ENCODE measurements at places on chromosomes 16 and 17.

DNA sequence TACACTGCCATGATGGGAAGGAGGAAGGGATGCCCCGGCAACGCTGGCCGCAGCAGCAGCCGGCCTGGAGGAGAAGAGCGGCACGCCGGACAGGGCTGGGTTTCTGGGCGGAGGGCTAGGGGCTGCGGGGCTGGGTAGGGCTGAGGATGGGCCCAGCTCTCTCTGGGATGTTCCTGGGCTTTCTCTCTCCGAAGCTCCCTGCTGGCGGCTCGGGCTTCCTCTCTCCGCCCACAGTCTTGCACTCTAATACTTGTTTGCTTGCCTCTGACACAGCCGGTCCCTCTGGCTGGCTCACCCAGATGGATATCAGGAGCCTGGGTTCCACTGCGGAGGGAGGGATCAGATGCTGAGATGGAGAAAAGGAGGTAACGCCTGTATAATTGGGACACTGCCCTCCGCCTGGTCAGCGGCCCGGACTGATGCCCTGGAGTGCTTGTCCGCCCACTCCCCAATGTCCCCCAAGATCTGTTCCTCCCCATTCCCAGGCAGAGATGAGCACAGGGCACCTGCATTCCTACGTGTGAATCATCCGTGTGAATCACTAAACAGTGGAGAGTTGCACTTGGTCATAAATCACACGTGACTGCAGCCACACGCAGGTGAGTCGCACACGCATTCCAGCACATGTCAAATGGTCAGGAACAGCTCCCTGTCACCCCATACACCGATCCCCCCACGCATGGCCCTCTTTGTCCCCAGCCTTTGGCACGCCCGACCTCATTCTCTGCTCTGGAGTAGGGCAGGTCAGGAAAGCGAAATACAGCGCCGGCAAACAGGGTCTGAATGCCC is at the start of gene ALOXE3:
ALOXE3 (minus strand) TSS at position 535 of the 789 bp plus-strand sequence; CDS start at position 11, 524 bp downstream.
- no peak for DNase-seq

DNA sequence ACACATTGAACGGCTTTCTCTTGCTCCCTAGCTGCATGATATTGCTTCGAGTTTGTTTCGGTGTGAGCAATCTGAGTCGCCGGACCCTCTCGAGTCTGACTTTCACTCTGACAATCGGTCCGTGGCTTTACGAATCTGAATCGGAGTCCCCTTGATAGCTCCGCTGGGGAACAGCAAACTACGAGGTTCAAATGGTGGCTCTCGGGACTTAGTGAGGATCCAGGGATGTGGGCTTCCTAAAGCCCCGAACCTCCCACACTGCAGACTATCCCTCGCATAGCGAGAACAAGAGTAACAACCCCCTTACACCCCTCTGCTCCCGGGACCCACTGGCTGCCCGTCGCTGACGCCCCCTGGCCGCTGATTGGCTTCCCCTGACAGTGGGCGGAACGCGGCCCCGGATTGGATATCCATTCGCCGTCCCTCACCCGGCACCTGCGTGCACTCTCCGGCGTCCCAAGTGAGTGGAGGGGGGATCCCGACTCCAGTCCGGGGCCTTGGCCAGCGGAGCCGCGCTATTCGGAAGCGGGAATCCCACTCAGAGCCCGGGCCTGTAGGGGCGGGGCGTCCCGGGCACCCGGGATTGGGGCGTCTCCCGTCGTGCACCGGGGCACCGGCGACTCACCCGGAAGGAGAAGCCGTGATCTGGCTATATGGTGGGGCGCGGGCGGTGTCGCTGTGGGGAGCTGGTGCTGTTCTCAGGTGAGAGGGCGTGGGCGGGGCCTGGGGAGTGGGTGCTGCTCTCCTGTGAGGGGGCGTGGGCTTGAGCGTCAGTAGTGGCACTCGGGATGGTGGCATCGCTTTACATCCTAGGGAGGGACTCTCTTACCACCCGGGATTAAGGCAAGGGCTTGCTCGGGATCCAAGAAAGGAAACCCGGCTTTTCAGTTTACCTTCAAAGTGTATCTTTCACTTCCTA is at the start of gene SNX11:
SNX11 (plus strand) TSS at position 630 of the 919 bp plus-strand sequence. CDS start 4,278 bp downstream, outside the sequence.
- DNase-seq: no peak

- DNase-seq: peak; percentile 46
Observed at GRCh38 chr16:56513972-56514371, 5.9 kb downstream of the BBS2 start.

DNA sequence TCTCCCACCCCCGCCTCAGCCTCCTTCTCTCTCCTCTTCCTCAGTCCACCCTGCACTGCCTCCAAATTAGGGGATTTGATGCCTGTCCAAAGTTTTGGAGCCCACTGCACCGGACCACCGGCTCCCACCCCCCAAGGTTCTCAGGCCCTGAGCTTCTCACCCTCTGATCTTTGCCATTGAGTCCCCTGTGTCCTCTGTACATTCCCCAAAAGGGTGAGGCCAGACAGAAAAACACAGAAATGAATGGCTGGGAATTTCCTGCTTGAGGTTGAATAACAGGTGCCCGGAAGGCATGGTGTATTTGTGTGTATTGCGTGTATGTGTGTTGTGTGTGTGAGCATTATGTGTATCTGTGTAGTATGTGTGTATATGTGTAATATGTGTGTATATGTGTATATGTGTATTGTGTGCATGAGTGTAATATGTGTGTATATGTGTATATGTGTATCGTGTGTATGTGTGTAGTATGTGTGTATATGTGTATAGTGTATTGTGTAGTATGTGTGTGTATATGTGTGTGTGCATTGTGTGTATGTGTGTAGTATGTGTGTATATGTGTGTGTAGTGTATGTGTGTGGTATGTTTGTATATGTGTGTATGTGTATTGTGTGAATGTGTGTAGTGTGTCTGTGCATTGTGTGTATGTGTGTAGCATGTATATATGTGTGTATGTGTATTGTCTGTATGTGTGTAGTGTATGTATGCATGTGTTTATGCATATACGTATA is 16.0 kb upstream of the CCL17 start:
- no peak for DNase-seq

DNA sequence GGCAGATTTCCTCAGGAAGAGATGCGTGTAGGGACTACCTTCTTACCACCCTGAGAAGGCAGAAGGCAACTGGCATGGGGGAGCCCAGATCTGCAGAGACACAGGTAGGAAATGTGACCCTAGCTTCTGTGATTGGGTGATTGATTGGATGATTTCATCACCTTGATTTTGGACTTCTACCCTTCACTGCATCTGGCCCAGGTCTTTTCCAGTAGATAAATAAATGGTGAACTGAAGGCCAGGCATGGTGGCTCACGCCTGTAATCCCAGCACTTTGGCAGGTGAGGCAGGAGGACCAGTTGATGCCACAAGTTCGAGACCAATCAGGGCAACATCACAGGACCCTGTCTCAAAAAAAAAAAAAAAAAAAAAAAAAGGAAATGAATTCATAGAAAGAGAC is 14.7 kb upstream of the SMURF2 start:
- no peak for DNase-seq

GRCh38 chr16:24347556-24347955 is 91.4 kb downstream of the CACNG3 start:
- no peak for DNase-seq

DNA sequence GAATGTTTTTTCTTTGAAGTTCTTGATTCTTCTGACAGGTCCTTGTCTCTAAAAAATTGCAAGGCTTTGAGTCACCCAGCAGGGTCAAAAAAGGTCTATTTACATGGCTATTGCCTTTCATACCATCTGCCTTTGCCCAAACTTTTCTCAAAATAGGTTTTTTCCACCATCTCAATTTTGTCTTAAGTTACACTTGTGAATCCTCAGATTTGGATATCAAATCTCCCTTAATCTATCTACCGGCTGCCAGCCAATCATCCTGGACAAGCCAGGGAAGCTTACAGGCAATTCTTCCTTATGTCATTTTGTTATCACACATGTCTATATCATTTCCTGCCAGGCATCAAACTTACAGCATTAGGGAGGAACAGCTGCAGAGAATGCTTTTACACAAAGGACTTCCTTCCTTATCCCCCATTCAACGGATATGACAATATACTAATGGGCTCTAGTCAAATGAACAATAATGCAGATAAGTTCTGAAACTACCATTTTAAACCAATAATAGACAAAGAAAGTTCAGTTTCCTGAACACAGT is 104.1 kb upstream of the CORO6 start:
- no peak for DNase-seq

DNA sequence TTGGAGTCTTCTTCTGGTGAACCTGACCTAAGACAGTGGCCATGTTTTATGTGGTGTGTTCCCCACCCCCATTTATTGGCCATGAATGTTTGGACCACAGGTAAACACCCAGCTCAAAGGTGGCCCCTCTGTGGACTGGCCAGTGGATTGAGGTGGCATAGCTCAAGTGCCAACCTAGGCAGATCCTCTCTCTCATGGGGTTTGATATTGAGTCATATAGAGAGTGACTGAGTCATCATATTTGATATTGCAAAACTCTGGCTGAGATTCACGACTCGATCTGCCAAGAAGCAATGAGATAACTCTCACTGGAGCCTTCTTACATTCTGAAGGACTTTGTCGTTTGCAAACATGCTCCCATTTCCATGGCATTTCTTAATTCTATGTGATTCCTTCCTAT is 10.5 kb upstream of the TEKT3 start:
- peak; percentile 63 for DNase-seq

DNA sequence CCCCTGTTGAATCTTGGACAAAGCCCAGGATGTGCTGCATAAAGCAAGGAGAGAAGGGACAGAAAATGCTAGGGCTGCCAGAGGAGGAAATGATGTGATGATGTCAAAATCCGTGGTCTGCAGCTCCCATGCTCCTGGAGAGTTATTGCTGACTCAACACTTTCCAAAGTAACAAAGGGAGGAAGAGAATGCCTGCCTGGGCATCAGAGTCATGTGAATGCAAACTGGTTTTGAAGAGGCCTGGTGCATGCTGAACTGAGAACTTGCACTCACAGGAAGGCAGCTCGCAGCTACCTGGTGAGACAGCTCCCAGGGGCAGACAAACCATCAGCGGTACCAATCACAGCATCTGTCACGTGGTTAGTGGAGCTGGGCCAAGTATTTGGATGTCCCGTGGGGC is 2.8 kb downstream of the MARVELD3 start:
- DNase-seq: no peak

DNA sequence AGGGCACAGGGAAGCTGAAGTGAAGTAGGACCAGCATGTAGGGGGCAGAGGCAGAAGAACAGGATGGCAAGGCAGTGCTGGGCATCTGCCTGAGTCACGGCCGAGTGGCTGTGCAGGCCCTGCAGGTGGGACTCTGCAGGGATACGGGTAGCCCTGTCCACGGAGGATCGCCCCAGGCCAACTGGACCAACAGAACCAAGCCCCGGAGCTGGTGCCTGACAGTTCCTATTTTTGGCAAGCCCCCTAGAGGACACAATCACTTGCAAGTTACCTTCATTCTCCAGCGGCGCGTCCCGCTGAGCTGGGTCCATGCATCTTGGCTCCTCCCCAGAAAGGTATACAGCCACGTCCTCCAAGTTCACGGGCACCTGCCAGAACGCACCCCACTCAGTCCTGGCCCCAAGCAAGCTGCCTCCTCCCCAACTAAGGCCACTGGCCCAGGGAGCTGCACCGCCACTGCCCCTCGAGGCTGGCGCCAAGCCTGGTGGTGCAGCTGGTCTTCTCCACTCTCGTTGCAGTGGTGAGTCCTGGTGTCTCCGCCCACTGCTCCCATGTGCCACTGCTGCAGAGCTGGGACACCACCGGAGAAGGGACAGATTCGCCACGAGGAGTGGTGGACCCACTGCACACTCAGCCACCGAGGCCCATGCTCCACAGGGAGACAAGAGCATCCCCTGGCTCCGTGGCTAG is 6.6 kb downstream of the ZNF500 start:
- DNase-seq: no peak

- DNase-seq: no peak
Observed at GRCh38 chr17:77111934-77112296, 28.9 kb upstream of the SEC14L1 start.

- no peak for DNase-seq
Observed at GRCh38 chr16:81639348-81639747, 139.7 kb upstream of the PLCG2 start.

DNA sequence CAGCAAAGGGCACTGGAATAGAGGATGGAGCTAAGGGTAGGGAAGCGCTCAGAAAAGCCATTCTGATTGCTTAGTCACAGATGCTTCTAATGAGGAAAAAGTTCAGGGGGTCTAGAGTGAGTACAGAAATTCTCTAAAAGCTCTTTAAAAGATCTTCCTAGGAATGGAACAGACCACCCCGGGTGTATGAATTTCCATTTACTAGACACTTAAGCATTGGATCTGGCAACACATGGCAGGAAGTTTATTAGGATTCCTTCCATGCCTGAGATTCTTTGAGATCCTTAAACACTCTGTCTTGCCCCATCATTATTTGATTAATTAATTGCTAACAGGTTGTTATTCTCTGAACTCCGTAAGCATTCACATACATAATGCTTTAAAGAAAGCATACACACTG is 8.5 kb downstream of the KRTAP9-7 start:
- peak; percentile 75 for DNase-seq

- no peak for DNase-seq
Observed at GRCh38 chr16:64507240-64508024, 614.4 kb downstream of the CDH11 start.

DNA sequence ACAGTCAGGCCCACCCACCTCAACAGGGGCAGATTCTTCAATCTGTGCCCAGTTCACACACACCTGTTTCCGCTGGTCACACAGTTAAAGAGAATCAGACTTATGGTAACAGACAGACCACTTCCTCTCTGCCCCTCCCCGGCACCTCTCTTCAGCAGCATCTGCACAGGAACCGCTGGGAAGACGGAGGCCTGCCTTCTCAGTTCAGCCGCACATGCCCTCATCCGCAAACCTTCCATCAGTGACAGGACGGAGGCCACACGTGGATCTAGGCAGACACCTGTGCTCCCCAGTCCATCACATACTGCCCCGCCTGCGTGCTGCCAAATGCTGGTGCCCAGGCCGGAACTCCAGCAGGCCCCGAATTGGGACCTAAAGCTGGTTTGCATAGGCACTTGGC is 10.3 kb downstream of the PHB1 start:
- DNase-seq: no peak

- DNase-seq: no peak
Observed at GRCh38 chr16:24736758-24737157, 7.3 kb downstream of the TNRC6A start.

DNA sequence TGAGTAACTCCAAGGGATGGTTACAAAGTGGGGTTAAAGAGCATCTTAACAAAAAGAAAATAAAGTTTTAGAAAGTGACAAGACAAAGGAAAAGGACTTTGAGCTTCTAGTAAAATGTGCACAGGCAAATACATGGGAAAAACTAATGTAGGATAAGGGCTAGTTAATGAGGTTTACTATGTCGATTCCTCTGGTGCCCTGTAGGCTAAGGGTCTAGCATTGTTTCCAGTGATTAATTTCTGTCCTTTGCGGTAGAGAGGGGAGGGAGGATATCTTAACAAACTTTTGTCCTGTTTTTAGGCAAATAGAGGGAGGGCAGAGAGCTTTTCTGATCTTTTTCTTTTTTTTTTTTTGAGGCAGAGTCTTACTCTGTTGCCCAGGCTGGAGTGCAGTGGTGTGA is 96.6 kb upstream of the SIAH1 start:
- no peak for DNase-seq

GRCh38 chr17:7260651-7261378 is 1.5 kb downstream of the CLDN7 start:
- no peak for DNase-seq

DNA sequence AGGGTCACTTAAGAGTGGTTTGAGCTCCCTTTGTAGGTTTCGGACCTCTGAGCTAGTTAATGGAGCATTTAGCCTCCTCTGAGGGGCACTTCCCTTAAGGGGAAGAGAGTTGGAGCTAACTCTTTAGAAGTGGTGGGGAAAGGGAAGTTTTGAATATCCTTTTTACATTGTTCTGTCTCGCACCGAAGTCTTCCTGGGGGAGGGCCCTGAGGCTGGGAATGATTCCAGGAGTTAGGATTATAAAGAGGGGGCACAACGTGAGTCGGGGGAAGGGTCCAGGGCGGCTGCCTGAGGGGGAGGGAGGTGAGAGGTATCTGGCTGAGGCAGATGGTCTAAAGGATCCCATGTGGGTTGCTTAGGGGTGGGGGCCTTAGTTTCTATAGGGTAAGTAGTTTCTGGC is 32.3 kb downstream of the SEC14L1 start:
- no peak for DNase-seq
